Urothelium cell line (cell line): ENCODE measurements at places on chromosomes 7 and 10.
A peak's percentile ranks its signal among the peaks of the same experiment; 100 is the strongest.

DNA sequence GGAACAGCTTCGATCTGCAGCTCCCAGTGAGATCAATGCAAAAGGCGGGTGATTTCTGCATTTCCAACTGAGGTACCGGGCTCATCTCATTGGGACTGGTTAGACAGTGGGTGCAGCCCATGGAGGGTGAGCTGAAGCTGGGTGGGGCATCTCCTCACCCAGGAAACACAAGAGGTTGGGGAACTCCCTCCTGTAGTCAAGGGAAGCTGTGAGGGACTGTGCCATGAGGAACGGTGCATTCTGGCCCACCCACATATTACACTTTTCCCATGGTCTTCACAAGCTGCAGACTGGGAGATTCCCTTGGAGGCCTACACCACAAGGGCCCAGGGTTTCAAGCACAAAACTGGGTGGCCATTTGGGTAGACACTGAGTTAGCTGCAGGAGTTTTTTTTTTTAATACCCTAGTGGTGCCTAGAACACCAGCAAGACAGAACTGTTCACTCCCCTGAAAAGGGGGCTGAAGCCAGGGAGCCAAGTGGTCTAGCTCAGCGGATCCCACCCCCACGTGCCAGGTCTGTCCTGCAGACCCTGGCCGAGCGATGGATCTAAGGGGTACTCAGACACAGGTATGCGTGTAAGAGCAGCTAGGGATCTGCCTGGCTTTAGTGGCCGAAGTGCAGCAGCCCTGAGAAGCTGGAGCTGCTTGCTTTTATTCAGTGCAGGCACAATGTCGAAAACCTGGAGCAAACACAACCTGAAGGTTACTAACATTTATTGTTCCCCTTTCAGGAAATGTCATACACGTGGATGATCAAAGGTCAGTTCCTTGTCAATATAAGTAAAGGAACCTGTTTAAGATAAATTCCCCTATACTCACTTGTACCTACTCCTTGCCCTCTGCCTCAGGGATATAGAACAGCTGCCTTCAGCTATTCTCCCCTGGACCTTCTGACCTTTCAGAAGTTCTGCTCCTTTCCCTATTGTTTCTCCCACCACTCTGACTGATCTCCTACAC is 3.1 kb upstream of the SAMD9 start:
- DNase-seq: no peak

DNA sequence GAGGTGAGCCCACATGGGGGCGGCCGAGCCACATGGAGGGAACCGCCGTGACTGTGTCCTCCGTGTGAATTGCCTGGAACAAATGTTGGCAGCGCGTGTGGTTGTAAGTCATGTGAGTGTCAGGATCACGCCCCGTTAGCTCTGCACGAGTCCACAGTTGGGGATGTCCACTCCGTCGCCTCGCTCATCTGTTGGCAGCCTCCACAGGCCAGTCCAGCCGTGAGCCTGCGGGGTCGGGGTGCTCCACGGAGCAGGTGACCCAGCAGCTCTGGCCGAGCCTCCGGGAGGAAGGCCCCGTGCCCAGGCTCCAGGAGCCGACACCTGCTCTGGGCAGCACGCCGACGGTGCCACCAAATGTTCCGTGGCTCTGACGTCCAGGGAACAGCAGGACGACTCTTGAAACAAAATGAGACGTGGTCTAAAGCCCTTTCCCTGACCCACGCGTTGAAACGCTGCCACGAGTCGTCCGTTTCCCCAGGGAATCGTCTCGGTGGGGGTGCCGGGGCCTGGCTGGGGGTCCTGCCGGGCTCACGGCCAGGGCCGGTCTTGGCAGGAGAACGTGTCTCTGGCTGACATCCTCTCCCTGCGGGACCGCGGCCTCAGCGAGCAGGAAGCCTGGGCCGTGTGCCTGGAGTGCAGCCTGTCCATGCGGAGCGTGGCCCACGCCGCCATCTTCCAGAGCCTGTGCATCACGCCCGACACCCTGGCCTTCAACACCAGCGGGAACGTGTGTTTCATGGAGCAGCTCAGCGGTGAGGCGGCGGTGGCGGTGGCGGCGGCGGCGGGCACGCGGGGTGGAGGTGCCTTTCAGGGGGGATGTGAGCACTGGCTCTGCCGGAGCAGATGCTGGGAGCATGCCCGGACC is 7.0 kb downstream of the KNDC1 start:
- no peak for DNase-seq

GRCh38 chr10:22986771-22987542 is 59.1 kb downstream of the ARMC3 start:
- peak; percentile 14 for DNase-seq

DNA sequence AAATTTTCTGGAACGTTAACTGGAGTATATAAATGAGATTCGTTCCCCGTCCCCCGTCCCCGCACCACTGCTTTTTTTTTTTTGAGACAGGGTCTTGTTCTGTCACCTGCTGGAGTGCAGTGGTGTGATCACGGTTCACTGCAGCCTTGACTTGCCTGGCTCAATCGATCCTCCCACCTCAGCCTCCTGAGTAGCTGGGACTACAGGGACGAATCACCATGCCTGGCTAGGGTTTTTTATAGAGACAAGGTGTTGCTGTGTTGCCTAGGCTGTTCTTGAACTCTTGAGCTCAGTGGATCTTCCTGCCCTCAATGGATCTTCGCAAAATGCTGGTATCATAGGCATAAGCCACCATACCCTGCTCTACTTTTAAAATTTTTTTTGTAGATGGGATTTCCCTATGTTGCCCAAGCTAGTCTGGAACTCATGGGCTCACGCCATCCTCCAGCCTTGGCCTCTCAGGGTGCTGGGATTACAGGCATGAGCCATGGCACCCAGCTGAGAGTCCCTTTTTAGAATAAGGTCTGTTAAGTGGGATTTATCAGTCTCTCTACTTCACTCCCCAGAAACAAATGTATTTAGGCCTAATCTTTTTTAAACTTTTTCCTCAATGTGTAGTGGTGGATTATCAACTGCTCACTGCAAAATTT is 122.9 kb downstream of the LYZL1 start:
- no peak for DNase-seq

DNA sequence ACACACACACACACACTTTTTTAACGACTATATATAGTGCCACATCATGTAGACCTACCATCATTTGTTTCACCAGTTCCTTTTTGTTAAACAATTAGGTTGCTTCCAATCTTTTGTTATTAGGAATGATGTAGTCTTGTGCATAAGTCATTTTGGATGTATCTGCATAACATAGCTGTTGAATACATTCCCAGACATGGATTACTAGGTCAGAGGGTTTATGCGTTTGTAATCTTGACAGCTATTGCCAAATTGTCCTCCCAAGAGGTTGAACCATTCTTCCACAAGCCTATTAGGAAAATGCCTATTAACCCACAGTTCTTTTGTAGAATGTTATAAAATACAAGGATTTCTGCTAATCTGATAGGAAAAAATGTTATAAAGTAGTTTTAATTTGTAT is 87.3 kb downstream of the PALS2 start:
- DNase-seq: no peak

DNA sequence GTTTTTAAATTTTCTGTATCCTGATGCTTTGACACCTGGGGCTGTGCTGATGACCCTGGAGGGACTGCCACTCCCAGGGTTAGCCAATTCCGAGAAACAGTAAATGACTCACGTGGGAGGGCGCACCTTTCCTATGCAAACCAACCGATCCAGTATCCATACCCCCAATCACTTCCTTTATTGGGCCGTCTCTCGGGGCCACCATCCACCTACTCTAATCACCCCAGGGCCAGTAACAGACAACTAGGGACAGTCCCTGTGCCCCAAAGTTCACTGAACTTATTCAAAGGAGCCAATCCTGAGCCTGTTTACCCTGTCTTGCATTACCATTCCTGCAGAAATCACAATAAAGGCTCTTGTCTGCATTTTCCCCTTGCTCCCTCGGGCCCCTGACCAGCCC is 6.6 kb upstream of the LGI1 start:
- no peak for DNase-seq

GRCh38 chr7:5598769-5599371 is 175.2 kb upstream of the TNRC18 start:
- peak; percentile 77 for DNase-seq

DNA sequence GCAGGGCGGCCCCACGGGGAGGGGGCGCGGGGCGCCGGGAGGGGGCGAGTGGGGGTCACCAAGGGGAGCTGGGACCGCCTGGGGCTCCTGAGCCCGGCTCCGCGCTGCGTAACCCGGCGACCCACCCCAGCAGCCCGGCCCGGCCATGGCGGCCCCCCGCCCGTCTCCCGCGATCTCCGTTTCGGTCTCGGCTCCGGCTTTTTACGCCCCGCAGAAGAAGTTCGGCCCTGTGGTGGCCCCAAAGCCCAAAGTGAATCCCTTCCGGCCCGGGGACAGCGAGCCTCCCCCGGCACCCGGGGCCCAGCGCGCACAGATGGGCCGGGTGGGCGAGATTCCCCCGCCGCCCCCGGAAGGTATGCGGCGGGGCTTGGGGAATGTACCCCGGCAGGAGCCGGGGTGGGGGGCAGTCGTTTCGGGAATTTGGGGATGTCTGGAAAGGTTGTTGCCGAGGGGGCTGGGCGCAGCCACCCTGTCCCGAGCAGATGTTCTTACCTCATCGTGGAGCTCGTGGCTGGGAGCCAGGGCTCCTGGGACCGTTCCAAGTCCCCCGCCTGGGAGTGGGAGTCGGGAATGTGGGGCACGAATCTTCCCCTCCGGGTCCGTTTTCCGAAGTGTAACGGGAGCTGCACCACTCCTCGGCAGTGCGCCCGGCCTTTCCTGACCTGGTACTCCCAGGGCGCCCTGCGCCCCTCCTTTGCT is 431 bp downstream of the ZYX start:
- DNase-seq: peak; percentile 44

DNA sequence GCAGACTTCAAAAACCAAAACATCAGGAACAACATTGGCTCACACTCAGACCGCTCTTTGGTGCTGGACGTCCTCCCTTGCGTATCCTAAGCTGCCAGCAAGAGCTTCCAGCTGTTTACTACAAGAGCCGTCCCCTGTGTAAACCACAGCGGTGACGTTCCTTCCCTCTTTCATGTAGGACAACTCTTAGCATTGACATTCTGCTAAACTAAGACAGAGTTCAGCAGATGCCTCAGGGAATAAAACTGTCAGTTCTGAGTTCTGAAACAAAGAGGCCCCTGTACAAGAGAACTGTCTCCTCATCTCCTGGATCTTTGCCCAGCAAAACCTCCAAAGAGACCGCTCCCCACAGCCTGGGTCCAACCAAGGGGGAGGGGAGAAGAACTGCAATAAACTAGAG is 57.8 kb upstream of the OPALIN start:
- peak; percentile 57 for DNase-seq

DNA sequence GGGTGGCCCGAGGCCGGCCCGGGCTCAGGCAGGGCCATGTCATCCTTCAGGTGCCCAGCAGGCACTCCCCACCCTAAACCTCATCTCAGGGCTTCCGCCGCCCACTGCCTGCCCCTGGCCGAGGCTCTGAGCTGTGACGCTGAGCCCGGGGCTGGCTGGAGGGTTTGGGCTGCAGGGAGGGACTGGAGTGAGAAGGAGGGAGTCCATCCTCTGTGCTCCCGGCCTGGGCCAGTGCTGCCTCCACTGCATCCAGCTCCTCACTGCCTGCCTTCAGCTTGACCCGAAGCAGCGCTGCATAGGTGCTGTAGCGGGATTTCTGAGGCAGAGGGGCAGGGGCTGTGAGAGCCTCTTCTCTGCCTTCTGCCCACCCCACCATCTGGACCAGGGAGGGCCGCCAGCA is 7.6 kb downstream of the NFKB2 start:
- DNase-seq: no peak

DNA sequence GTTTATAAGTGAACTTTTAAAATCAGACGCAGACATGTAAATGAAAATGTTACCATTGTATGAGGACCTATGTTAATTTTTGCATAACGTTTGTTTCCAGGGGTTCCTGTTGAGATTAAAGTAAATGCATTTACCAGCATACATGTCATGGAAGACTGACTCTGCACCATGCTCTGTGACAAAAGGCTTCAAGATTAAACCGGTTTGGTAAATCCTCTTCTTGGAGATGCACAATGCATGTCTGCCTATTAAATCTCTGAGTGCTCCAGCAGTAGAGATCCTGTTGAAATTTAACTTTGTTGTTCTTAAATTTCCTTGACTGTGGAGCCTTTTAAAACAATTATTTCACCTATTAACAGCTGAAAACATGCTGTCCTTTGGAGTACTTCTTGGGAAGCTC is 36.5 kb upstream of the JAZF1 start:
- no peak for DNase-seq

- DNase-seq: peak; percentile 8
Observed at GRCh38 chr7:20307119-20307518, 23.6 kb upstream of the ITGB8 start.

DNA sequence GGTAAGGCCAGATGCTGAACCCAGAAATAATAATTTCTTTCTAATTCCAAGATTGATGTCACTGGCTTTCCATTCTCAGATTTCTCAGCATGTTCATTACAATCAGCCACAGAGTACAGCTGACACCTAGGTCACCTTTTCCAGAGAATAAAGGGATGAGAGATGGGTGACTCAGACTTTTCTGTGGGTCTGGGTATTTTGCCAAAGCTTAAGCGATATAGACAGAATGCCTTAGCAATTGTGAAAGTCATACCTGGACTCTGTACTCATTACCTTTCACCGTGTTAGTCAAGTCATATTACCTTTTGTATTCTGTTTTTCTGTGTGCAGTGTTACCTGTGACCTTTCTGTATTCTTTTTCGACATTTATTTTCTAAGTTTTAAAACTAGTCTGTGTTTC is 10.6 kb upstream of the PRTFDC1 start:
- DNase-seq: peak; percentile 44

DNA sequence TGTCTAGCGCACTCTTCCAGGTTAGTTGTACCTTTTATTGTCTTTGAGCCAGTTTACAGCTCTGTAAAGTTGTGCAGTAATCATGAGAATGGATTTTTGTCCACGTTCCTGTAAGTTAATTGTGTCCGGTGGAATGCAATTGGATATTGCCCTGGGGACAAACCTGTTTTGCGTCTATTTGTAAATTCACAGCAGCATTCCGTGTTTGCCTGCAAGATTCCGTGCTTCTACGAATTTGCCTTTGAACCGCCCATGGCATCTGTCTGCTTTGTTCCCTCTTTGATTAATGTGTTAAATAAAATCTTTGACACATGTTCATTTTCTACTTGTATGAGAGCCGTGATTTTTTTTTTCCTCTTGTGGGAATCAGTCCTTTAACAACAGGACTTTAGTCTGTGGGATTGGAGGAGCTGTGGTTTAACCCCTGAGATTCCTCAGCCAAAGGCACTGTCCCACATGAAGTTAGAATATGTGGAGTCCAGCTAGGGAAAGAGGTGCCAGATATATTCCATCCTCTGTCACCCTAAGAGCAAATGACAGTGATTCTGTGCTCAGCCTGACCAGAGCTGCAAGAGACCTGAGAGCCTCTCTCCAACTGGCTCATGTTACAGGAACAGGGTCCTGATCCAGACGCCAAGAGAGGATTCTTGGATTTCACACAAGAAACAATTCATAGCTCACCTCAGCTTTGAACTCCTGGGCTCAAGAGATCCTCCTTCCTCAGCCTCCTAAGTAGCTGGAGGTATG is 126.3 kb downstream of the COL26A1 start:
- no peak for DNase-seq

- no peak for DNase-seq
Observed at GRCh38 chr7:104950754-104951153, 63.3 kb upstream of the KMT2E start.

DNA sequence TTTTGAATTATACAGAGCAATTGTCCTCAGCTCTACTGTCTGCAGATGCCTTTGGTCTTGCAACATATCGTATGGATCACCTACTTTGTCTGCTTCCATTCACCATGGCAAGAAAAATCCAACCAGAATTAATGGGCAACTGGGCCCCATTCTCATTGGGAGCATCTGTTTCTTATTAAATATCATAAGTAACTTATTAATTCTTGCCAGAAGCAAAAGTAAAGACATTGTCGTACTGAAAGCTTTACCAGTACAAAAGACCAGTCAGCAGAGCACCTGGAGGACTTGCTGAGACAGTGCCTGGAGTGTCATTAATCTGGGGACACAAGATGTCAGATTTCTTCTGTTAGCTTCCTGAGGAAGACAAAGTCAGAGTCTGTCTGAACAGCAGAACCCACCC is 404.5 kb downstream of the INHBA start:
- no peak for DNase-seq
